ENCODE measurements at places on chromosomes 4 and X. TPM values are rescaled to one million over a fixed set of nuclear protein-coding genes. Genes with fewer than 3 reads are reported as not detected.

GRCh38 chr4:95181243-95181995 lies 367.4 kb downstream of the UNC5C start:
- no peaks in the 10 kb centered on the region for H3K27me3 ChIP-seq
- no peak for DNase-seq
- no peak overlapping the region for H3K4me3 ChIP-seq
- H3K27ac ChIP-seq: no peak overlapping the region
- no peaks in the 10 kb centered on the region for H3K4me1 ChIP-seq

- H3K4me1 ChIP-seq: no peaks in the 10 kb centered on the region
- no peak for DNase-seq
- H3K27ac ChIP-seq: no peak overlapping the region
- H3K27me3 ChIP-seq: no peaks in the 10 kb centered on the region
- H3K4me3 ChIP-seq: no peak overlapping the region
- H3K36me3 ChIP-seq: peaks cover 13% of the 10 kb centered on the region
Measured at GRCh38 chr4:155929833-155930232, 23.8 kb downstream of the CTSO start.

GRCh38 chr4:123838474-123838873 lies 441.9 kb downstream of the SPRY1 start:
- H3K27ac ChIP-seq: no peak overlapping the region
- no peak overlapping the region for H3K4me3 ChIP-seq
- H3K36me3 ChIP-seq: no peaks in the 10 kb centered on the region
- DNase-seq: no peak
- no peaks in the 10 kb centered on the region for H3K4me1 ChIP-seq
- H3K27me3 ChIP-seq: no peaks in the 10 kb centered on the region

DNA sequence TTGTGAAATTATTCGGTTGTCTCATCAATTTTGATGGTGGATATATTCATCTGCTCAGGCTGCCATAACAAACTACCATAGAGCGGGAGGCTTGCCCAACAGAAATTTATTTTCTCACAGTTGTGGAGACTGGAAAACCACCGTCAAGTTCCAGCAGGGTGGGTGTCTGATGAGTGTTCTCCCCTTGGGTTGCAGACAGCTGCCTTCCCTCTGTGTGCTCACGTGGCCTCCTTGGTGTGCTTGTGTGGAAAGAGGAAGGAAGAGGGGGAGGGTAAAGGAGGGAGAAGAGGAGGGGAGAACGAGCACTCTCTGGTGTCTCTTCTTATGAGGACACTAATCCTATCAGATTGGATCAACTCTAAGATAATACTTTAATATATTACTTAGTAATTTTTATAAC lies 123.8 kb upstream of the TEX13D start:
- H3K27me3 ChIP-seq: no peaks in the 10 kb centered on the region
- DNase-seq: no peak
- peaks cover 9% of the 10 kb centered on the region for H3K4me1 ChIP-seq
- H3K27ac ChIP-seq: no peak overlapping the region
- H3K4me3 ChIP-seq: no peak overlapping the region

Gene HSD17B13
- 0.52 TPM for total RNA-seq

Gene STIM2
- 83.4 TPM for total RNA-seq

DNA sequence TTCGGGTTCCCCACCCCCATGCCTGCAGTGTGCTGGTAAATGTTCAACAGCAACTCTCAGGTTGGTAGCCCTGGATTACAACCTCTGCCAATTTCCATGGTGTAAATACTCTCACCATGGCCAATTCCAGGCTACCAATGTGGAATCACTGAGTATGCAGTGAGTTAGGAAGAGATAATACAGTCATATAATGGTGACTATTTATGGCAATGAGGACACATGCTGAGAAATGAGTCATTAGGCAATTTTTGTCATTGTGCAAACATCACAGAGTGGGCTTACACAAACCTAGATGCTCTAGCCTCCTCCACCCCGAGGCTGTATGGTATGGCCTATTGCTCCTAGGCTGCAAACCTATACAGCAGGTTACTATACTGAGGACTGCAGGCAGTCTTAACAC lies 4.6 kb upstream of the CLDN24 start:
- no peaks in the 10 kb centered on the region for H3K36me3 ChIP-seq
- no peaks in the 10 kb centered on the region for H3K4me1 ChIP-seq
- no peak overlapping the region for H3K27ac ChIP-seq
- H3K4me3 ChIP-seq: no peak overlapping the region
- no peak for DNase-seq

Gene SAP30
- total RNA-seq: 8.4 TPM

Gene SPANXC
- total RNA-seq: not detected

GRCh38 chr4:56626420-56626819 lies 54.7 kb downstream of the HOPX start:
- H3K27ac ChIP-seq: no peak overlapping the region
- H3K27me3 ChIP-seq: no peaks in the 10 kb centered on the region
- H3K4me3 ChIP-seq: no peak overlapping the region
- DNase-seq: no peak
- no peaks in the 10 kb centered on the region for H3K36me3 ChIP-seq
- H3K4me1 ChIP-seq: no peaks in the 10 kb centered on the region

- no peak overlapping the region for H3K27ac ChIP-seq
- no peaks in the 10 kb centered on the region for H3K36me3 ChIP-seq
- DNase-seq: no peak
Measured at GRCh38 chrX:352582-353314, 34.0 kb downstream of the PPP2R3B start.

DNA sequence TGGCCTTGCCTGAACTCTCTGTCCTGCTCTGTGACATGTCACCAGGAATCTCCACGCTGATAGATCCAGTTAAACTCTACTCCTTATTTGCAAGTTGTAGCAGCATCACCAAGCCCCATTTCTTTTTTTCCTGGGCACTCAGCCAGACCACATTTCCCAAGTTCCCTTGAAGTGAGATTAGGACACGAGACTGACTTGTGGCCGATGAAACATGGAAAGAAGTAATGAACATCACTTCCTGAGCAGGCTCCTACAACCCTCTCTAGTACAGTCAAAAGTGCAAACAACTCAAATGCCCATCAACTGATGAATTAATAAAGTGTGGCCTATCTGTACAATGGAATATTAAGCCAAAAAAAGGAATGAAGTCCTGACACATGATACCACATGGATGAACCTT lies 74.6 kb downstream of the MAP3K15 start:
- H3K36me3 ChIP-seq: no peaks in the 10 kb centered on the region
- no peaks in the 10 kb centered on the region for H3K4me1 ChIP-seq
- no peak overlapping the region for H3K4me3 ChIP-seq
- H3K27ac ChIP-seq: no peak overlapping the region

DNA sequence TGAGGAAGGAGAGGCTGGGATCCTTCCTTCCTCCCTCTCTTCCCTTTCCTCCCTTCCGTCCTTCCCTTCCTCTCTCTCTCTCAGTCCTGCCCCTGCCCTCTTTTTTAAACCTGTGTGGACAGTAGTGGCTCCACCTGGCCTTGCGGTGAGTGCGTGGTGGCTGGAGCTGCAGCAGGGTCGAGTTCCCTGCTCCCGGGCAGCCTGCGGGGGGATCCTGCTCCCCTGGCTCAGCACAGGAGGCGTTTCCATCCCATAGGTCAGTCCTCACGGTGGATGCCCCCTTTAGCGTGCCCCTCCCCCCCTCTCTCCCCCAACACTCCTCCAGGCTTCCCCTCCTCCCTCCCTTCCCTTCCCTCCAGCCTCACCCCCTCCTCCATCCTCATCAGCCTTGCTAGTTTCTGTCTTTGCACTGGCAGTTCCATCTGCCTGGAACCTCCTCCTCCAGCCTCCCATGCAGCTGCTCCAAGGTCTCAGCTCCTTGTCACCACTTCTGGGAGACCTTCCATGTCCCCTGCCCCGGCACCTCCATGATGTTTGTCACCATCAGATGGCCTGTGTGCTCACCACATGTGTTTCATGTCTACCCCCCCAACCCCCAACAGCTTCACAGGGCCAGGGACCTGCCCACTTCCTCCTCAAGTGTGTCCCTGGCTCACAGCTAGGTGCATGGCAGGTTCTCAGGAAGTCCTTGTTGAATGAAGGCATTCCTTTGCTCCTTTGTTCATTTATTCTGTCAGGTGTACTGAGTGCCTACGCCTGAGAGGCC lies 68.4 kb downstream of the PSAPL1 start:
- DNase-seq: no peak
- no peak overlapping the region for H3K27ac ChIP-seq
- H3K36me3 ChIP-seq: no peaks in the 10 kb centered on the region
- H3K4me1 ChIP-seq: no peaks in the 10 kb centered on the region
- no peaks in the 10 kb centered on the region for H3K27me3 ChIP-seq

GRCh38 chrX:19579485-19579884 lies 64.2 kb upstream of the MAP3K15 start:
- H3K4me1 ChIP-seq: no peaks in the 10 kb centered on the region
- no peak overlapping the region for H3K4me3 ChIP-seq
- no peak overlapping the region for H3K27ac ChIP-seq
- peaks cover 40% of the 10 kb centered on the region for H3K36me3 ChIP-seq
- DNase-seq: no peak

GRCh38 chr4:158801066-158801465 lies 32.2 kb downstream of the FNIP2 start:
- DNase-seq: no peak
- no peaks in the 10 kb centered on the region for H3K4me1 ChIP-seq
- H3K4me3 ChIP-seq: no peak overlapping the region
- no peaks in the 10 kb centered on the region for H3K36me3 ChIP-seq

GRCh38 chr4:165724786-165725185 lies 148.3 kb upstream of the TLL1 start:
- H3K36me3 ChIP-seq: no peaks in the 10 kb centered on the region
- H3K4me3 ChIP-seq: no peak overlapping the region
- peaks cover 2% of the 10 kb centered on the region for H3K27me3 ChIP-seq
- DNase-seq: no peak
- no peak overlapping the region for H3K27ac ChIP-seq
